NCI-H524 (cell line): ENCODE measurements at places on chromosomes 1 and 21.

DNA sequence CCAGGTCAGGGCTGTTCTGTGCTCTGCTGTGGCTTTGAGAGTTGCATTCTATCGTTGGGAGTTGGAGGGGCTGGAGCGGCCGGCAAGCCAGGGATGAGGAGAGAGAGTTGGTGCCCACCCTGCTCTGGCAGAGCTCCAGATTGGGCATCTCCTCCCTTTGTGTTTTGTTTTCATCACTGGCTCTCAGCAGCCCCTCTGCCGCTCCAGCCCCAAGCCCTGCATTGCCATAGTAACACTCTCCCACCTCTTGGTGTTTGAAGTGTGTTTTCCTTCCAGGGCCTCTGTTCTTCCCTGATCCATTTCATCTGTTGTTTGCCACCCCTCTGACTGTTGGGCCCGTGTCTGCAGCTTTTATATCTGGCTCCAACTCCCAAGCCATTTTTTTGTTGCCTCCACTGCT, 152.7 kb downstream of the URB2 start:
- DNase-seq, result peak; percentile 10

DNA sequence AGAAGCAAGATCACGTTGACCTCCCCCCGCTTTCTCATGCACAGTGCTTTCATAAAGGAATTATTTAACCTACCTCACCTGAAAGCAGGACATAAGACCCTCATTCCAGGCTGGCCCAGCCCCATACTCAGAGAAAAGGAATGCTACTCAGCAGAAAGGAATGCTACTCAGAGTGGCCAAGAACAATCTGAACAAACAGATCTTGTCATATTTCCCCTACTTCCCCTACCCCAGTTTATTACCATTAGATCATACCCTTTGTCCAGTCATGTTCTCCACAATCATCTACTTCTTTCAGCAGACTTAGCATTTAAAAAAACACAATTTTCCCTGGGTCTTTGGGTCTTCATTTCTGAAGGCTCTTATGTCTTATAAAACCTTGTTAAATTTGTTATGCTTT, 89.8 kb downstream of the SLC16A1 start:
- DNase-seq, result no peak

DNA sequence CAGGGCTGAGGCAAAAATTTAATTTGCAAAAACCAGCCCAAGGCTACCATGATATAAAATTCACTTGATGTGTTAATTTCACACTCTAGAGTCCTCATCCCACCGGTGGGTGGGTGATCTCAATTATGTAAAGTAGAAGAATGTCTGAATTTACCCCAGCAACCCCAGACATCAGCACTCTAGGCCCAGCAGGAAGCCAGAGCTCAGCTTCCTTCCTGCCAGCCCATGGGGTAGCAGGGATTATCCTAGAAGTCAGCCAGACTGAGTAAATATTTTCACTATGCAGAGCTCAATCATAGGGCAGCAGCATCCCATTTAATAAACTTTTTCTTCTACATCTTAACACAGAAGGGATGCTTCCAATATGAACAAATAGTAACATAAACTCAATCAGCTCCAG, 71.0 kb downstream of the SIPA1L2 start:
- no peak for DNase-seq

GRCh38 chr1:4393191-4393590, 261.2 kb upstream of the AJAP1 start:
- no peak for DNase-seq

GRCh38 chr1:107604825-107605224, 360.2 kb downstream of the VAV3 start:
- DNase-seq, result no peak

- no peak for DNase-seq
Measured at GRCh38 chr1:209815490-209815889, 9.5 kb upstream of the IRF6 start.

DNA sequence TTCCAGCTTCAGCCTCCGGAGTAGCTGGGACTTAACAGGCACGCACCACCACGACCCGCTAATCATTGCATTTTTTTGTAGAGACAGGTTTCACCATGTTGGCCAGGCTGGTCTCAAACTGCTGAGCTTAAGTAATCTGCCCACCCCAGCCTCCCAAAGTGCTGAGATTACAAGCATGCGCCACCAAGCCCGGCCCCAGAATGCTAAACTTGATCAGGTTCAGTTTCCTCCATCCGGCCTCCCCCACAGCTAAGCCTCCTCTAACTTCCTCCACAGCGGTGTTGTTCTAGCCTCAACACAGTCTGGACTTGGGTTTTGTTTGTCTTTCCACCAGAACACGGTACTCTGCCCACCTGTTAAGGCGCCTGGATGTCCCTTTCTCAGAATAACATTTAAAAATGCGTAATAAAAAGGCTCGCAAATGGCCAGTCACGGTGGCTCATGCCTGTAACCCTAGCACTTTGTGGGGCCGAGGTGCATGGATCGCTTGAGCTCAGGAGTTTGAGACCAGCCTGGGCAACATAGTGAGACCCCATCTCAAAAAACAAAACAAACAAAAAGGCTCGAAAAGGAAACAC, 2.4 kb downstream of the PARP1 start:
- no peak for DNase-seq

- DNase-seq, result no peak
Measured at GRCh38 chr1:97013941-97014340, 292.4 kb downstream of the PTBP2 start.

DNA sequence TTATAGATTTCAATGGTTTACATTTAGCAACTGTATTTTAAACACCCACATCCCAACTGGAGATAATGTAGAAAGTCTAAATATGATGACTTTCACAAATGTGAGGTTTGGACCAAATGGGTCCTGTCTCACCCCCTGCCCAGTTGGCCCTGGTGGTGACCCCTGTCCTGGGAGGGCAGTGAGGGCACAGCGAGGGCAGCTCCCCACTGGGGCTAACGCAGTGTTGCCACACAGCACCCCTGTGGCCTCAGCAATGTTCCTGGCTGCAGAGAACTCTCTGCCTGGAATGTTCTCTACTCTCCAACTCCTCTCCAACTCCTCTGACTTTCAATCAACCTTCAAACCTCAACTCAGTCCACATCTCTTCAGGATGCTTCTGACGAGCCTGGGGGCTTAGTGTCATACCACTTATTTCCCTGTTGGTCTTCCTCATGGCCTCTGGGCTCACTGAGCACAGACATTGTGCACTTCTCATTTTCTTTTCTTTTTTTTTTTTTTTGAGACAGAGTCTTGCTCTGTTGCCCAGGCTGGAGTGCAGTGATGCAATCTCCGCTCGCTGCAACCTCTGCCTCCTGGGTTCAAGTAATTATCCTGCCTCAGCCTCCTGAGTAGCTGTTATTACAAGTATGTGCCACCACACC, 25.8 kb downstream of the KCNA10 start:
- DNase-seq, result no peak

DNA sequence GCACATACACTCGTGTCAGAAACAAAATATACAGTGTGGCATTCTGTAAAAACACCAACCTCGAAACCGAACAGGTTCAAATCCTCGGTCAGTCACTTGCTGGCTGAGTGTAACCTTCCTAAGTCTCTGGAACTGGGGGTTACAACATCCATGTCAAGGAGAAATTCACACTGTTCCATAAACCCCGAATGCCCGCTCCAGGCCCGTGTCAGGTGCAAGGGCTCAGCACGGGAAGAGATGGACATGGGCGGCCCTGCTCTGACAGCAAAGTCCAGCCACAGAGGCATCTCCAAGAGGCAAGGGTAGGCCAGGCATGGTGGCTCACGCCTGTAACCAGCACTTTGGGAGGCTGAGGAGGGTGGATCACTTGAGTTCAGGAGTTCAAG, 79.5 kb downstream of the SLC66A1 start:
- no peak for DNase-seq

DNA sequence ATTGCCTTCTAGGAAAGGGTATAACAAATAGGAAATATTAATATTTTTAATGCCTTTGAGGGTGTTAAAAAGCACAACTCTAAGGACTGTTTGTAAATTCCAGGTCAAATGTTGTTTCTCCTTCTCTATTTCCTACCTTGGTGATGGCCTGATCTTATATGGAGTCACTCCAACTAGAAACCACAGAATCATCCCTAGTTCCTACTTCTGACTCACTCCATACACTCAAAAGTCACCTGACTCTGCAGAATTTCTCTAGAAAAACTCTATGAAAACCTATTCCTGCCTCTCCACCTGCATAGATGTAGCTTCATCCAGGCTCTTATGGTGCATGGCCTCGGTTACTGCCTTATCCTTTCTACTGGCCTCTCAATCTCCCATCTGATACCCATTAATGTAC, 14.5 kb downstream of the RGS4 start:
- DNase-seq, result no peak

- no peak for DNase-seq
Measured at GRCh38 chr1:99986656-99987225, 16.9 kb downstream of the SLC35A3 start.

- peak; percentile 34 for DNase-seq
Measured at GRCh38 chr1:51877434-51878307, 856 bp downstream of the NRDC start.

DNA sequence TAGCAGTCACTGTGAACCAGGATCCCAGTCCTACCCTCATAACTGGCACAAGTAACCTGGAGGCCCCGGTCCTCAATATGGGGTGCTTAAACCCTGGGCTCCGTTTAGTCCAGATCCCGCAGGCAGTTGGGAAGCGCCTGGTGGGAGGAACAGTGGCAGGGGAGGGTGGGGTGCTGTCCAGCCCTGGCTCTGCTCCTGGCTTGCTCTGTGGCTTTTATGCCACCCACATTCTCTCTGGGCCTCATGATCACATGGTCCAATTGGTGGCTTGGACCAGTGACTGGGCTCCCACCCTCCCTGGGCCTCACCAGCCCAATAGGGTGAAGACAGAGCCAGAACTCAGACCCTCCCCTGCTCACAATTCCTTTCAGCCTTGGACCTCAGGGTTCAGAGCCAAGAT, 2.9 kb downstream of the CD164L2 start:
- no peak for DNase-seq

- no peak for DNase-seq
Measured at GRCh38 chr1:198179556-198179981, 22.8 kb downstream of the NEK7 start.

DNA sequence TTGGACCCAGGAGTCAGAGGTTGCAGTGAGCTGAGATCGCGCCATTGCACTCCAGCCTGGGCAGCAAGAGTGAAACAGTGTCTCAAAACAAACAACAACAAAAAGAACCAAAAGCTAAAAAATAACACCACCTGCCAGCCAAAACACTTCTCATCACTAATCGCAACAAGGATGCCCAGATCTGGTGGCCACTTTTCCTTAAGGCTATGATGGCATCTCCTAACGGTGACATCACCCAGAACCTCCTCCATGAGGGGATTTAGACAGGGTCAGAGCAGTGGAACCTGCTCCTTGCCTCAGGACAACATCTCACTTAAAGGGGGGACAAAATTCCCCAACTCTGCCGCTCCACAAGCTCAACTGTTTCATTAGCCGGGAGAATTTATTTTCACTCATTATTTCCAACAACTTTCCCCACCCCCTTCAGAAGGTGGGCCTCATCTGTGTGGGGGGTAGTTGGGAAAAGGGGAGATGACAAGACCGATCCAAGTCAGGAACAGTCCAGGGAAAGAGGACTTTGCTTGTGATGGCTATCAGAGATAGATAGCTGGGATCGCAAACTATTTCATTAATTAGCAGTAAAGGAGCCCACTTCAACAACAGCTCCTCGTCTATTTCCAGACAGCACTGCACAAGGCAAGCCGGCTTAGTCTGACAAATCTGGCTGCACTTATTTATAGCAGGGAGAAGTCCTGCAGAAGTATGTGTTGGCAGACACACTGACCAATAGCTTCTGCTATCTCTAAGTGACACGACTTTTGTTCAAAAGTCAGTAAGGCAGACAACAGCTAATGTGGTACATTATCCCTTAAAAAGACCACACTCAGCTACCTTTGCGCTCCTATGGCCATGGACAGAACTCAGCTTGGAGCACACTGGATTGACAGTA, 2.6 kb downstream of the PABPC4 start:
- DNase-seq, result no peak

GRCh38 chr1:30171537-30172298, 551.7 kb downstream of the MATN1 start:
- DNase-seq, result peak; percentile 60
